ENCODE measurements at places on chromosomes 6 and 20.

DNA sequence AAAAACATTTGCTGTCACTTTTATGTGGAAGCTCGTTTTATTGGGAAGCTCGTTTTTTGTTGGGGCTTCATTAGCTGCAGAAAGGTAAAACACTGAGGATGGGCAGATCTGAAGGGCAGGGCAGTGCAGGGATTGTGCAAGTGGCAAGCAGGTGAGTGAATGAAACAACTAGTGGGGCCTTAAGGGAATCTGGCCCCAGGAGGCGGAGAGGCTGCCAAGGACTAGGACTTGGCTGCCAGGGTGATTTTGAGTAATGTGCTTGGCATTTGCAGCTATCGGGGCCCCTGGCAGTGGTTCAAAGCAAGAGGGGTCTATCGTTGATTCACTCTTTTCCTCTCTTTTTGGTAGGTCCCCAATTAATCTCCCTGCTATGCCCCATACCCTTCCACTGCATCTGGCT, 11.5 kb downstream of the IL22RA2 start:
- no peak for DNase-seq

DNA sequence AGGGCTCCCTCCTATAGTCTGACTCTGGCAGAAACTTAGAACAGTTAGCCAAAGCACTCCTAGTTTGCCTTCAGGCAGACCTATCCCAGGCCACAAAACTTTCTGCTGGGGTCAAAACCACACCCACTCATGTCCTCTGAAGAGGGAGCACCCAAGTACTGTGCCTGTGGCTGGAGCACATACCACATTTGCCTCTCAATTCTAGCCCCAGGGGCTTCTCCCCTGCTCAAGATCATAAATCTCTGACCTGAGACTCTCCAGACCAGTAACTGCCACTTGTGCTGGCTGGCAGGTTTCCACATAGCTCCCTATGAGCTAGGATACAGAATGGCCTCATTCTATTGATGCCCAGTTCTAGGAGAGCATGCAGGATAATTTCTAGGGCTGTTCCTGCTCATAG, 781.0 kb downstream of the EYS start:
- no peak for DNase-seq

GRCh38 chr6:164795056-164795815, 514.2 kb downstream of the C6orf118 start:
- DNase-seq = no peak

GRCh38 chr20:21302664-21303060, 469 bp upstream of the XRN2 start:
- no peak for DNase-seq

DNA sequence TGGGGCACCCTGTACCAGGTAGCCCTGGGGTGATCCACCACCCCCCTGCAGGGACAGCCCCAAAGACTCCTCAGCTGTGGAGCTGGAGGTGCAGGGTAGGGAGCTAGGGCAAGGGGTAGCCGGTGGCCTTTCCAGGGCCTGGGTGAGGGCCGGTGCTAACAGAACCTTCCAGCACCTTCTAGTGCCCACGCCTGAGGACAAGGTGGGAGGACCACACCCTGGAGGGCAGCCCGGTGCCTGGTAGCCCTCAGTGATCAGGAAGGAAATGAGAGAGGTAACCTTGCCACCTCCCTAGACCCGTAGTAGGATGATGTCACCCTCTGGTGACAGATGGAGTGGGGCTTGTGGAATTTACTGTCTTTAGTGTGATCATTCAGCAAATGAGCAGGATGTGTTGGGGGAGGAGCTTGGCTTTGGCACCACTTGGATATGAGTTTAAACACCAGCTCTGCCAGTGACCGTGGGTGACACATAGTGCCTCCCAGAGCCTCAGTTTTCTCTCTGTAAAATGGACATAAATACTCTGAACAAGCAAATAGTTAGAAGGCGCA, 187.7 kb downstream of the NFATC2 start:
- no peak for DNase-seq

DNA sequence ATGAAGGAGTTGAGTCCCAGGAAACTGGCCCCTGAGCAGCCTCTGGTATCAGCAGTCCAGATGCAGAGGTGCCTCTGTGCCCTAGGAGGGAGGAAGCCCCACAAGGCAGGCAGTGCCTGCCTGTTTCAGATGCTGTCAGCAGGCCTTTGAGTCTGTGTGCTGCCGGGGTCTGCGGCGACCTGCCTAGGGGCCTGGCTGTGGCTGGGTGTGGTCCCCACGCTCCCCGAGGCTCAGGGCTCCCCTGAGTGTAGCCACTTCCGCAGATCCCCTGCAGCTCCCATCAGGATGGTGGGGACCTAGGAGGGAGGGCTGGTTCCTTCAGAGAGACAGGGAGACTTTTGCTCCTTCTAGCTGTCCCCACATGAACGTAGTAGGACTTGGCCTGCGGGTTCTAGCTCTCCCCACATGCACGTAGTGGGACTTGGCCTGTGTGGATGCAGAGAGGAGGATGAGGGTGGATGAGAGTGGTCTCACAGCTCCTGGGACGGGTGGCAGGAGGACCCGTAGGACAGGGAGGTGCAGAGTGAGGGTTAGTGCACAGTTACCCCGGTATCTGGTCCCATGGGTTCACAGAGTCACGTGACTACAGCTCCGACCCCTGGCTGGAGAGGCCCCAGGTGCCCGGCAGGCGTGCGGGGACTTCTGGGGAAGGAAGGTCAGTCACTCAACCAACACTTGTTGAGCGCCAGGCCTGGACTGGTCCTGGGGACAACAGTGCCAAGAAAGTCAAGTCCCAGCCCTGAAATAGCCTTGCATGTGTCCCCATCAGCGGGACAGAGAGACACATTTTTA, 41.0 kb downstream of the CDH4 start:
- no peak for DNase-seq

GRCh38 chr6:67127041-67127440, 1420.0 kb upstream of the EYS start:
- no peak for DNase-seq

All from DND-41 (cell line).